NCI-H510A treated with DMSO at 0.1 percent for 48 hours (cell line): ENCODE measurements at places on chromosomes 13 and 19.

- DNase-seq = no peak
Measured at GRCh38 chr19:38691938-38692457, 44.5 kb downstream of the ACTN4 start.

- no peak for DNase-seq
Measured at GRCh38 chr13:35882722-35883497, 248.3 kb downstream of the DCLK1 start.

DNA sequence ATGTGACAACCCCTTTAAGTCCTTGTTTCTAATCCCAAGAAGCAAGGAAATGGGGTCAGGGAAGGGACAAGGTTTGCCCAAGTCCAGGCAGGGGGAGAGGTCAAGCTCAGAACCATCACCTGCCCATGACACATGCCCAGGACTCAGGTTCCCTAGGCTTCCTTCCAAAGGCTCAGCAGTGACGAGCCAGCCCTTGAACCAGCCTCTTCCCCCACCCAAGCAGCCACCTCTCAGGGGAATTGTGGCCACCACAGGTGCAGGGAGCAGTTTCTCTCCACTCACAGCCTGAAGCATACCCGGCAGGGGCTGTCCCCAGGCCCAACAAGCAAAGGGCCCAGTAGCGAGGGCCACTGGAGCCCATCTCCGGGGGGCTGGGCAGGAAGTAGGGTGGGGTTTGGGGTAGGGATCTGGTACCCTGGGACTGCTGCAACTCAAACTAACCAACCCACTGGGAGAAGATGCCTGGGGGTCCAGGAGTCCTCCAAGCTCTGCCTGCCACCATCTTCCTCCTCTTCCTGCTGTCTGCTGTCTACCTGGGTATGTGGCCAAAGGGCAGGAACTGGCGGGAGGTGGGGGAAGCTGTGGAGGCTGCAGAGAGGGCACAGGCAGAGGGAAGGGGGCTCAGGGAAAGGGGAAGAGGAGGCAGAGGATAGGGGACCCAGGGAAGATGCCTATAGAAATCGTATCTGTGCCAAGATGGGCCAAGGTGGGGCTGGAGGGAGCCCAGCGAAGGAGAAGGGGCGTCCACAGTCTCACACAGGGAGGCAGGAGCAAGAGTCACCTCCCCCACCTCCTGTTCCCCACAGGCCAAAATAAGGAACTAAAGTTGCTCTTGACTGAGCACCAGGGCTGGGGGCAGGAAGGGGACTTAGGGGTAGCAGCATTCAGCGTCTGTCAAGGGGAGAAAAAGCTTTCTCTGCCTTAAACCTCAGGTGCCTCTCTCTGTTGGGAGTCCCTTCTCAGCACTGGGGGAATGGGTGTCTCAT is at the start of gene CD79A:
Gene CD79A, plus strand, starts transcription at position 433 of the 986 bp plus-strand sequence. Its CDS starts 26 bp downstream, at position 459.
- no peak for DNase-seq

DNA sequence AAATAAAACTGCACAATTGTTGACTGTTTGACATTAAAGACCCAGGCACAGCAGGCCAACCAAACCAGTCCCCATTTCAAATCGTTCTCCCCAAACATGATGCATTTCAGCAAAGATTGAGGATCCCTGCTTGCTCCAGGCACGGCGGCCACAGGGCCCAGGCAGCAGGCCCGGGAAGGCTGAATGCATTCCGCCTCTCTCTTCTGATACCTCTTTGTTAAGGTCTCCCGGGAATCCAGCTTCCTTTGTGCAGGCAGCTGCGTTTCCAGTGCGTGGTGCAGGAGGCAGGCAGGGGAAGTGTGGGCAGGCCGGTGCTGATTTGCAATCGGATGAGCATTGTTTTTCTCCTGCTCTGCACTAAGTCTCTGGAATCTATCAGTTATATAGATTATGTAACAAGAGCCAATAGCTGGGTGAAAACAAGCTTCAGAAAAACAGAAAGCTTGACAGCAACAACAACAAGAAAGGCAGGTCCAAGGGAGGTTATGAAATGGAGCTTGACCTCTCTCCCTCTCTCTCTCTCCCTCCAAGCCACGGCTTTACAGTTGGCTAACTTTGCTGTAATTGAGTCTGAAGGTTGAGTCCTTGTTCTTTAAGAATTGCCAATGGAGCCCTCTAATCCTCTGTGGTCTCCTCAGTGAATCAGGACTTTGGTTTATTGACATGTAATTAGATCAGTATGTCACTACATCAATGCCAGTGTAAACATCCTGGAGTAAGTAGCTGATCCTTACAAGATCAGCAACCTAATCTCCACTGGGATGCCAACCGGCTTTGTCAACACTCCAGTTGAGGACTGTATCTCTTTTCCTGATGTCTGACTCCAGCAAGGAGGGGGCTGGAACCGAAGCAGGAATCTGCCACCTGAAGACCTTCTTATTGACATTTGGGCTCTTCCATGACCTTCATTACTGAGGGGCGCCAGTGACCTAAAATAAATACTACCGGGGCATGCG is 338.0 kb downstream of the TEX29 start:
- DNase-seq = peak; percentile 60

- DNase-seq = no peak
Measured at GRCh38 chr13:102643656-102644055, 46.9 kb downstream of the TPP2 start.

DNA sequence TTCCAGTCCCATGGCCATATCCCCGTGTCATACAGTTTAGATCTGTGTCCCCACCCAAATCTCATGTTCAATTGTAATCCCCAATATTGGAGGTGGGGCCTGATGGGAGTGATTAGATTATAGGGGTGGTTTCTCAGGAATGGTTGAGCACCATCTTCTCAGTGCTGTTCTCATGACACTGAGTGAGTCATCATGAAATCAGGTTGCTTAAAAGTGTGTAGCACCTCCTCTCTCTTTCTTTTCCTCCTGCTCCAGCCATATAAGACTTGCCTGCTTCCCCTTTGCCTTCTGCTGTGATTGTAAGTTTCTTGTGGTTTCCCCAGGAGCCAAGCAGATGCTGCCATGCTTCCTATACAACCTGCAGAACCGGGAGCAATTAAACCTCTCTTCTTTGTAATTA is 197.8 kb downstream of the NALCN start:
- no peak for DNase-seq

DNA sequence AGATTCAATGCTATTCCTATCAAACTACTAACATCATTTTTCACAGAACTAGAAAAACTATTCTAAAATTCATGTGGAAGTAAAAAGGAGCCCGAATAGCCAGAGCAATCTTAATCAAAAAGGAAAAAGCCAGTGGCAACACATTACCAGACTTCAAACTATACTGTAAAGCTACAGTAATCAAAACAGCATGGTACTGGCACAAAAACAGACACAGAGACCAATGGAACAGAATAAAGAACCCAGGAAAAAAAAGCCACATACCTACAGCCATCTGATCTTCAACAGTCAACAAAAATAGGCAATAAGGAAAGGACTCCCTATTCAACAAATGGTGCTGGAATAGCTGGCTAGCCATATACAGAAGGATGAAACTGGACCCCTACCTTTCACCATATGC is 10.4 kb upstream of the SOHLH2 start:
- DNase-seq = no peak

GRCh38 chr19:31693131-31693932 is 344.1 kb upstream of the TSHZ3 start:
- DNase-seq = no peak

GRCh38 chr19:52993342-52994178 is 20.2 kb upstream of the ERVV-1 start:
- no peak for DNase-seq

GRCh38 chr13:74487091-74487722 is 353.0 kb upstream of the KLF12 start:
- DNase-seq = no peak

DNA sequence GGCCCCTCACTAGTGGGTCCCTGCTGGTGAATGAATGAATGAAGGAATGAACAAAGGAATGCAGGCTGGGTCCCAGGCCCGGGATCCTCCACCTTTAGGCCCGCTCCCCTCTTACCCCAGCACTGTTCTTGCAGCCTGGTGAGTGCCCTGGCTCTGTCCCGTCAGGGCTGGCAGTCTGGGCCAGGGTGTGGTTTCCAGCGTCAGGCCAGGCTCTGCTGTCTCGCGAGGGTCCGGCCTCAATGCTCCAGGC is 317 bp downstream of the LYL1 start:
- DNase-seq = no peak
